Panc1 (cell line): ENCODE measurements at places on chromosomes 7 and 10. TPM values are rescaled to one million over a fixed set of nuclear protein-coding genes. Genes with fewer than 3 reads are reported as not detected.
A peak's percentile ranks its signal among the peaks of the same experiment; 100 is the strongest.

DNA sequence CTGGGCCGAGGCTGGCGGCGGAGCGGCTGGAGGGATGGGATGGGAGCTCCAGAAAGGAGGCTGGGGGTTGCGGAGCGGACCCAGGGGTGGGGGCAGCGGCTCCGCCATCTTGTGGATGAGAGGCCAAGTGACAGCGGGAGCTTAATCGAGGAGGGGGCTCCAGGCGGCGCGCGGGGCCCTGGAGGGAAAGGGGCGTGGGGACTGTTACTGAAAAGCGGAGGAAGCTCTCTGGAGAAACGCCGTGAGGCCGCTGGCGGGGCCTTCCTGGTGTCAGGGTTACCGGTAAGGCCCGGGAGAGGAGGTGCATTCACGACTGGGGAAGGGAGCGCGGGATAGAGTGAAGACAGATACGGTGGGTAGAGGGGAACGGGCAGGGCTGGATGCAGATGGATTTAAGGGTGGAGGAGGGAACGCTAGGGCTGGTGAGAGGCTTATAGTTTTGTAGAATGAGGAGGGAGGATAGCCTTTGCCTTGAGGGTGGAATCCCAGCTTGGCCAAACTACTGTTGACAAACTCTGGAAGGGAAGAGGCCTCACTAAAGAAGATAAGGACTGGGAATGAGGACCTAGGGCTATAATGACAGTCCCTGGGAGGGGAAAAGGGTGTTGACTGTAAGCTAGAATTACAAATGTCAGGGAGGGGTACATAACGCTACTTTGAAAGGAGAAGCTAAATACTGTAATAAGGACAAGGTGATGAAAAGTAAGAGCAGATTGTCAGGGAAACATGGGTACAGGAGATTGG is 535 bp downstream of the BTRC start:
- peak overlapping the region; percentile 79 for H3K27ac ChIP-seq
- no peaks in the 10 kb centered on the region for H3K27me3 ChIP-seq
- H3K4me1 ChIP-seq: peaks cover 9% of the 10 kb centered on the region; the same call in 1 of the 2 replicates
- peaks cover 7% of the 10 kb centered on the region; the same call in 1 of the 2 replicates for H3K36me3 ChIP-seq

- H3K27me3 ChIP-seq: no peaks in the 10 kb centered on the region
- H3K27ac ChIP-seq: no peak overlapping the region
- no peak overlapping the region for H3K4me3 ChIP-seq
- H3K4me1 ChIP-seq: no peaks in the 10 kb centered on the region
- no peak for DNase-seq
- no peaks in the 10 kb centered on the region for H3K36me3 ChIP-seq
These were observed 200.1 kb downstream of the DOCK4 start for GRCh38 chr7:112006071-112006470.

- DNase-seq: no peak
- H3K36me3 ChIP-seq: no peaks in the 10 kb centered on the region
- peak overlapping the region; percentile 70 for H3K27ac ChIP-seq
- H3K4me3 ChIP-seq: peak overlapping the region; percentile 58
- H3K4me1 ChIP-seq: peaks cover 11% of the 10 kb centered on the region
These were observed 38.0 kb upstream of the TARP start for GRCh38 chr7:38311329-38311937.

DNA sequence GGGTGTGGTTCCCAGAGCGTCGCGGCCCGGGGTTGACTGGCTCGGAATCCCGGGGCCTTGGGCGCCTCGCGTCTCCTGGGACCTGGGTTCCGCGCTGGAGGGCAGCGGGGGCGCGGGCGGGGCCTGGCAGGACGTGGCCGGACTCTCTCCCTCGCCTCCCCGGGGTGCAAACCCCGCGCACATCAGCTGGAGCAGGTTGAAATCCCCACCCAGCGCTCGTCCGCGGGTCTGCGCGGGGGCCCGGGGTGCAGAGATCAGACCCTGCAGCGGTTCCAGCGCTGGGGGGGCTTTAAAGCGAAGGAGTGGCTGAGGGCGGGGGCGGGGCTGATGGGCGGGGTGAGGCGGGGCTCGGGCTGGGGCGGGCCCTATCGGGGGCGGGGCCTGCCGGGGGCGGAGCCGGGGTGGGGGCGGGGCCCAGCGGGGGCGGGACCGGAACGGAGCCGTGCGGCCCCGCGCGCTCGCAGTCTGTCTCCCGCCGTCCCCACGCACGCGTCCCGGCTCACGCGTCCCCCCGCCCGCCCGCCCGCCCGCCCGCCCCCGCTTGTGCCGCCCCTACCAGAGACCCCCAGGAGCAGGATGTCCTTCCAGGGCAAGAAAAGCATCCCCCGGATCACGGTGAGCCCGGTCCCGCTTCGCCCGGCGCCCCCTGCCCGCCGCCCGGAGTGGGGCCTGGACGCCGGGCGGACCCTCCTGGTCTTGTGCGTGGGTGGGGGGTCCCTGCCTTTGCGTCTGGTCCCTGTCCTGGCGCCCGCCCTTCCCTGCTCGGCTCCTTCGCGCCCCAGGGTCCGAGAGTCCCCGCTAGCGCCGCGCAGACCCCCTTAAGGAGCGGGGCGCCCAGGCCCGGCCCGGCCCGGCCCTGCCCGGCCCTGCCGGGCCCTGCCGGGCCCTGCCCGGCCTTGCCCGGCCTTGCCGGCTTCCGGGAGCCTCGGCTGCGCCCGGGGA is at the start of gene DPYSL4:
DPYSL4 (plus strand) TSS at position 461 of the 942 bp plus-strand sequence; CDS start at position 577, 116 bp downstream.
- peaks cover 14% of the 10 kb centered on the region for H3K27me3 ChIP-seq
- no peaks in the 10 kb centered on the region for H3K36me3 ChIP-seq
- no peak within 1 kb of the TSS for H3K27ac ChIP-seq
- peak within 1 kb of the TSS; percentile 49 for H3K4me3 ChIP-seq
- peaks cover 5% of the 10 kb centered on the region; the same call in 1 of the 2 replicates for H3K4me1 ChIP-seq
- no peak for DNase-seq

DNA sequence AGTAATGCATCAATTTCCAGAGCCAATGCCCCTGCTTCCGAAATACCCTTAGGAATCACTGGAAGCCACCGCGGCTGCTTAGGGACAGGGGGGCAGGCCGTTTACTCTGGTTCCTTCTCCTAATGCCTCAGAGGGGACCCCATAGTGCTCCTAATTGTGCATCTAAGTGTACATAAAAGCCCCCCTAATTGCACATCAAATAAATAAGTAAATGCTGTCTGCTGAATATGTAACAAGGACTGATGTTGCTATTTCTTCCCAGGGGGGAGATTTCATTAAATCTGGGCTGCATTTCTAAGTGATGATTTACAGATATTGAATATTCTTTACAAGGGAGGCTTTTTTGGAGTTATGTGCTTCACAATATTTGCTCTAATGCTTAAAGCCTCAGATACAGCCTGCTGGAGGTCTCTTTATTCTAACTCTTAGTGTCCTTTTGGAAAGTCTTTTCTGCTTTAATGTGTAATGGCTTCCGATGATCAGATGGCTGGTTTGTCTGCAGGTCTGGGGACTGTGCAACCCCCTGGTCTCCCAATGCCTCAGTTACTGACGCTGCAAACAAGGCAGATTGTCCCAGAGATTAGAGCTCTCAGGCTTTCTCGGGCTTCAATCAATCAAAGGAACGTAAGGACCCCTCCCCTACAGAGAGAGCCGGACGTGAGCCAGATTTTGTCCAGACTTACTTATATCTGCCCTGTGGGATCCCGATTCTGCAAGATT is 143.0 kb downstream of the PRPF18 start:
- H3K4me3 ChIP-seq: no peak overlapping the region
- no peaks in the 10 kb centered on the region for H3K27me3 ChIP-seq
- H3K27ac ChIP-seq: no peak overlapping the region
- DNase-seq: no peak
- no peaks in the 10 kb centered on the region for H3K4me1 ChIP-seq
- no peaks in the 10 kb centered on the region for H3K36me3 ChIP-seq

GRCh38 chr7:47725031-47725780 is 143.3 kb upstream of the TNS3 start:
- H3K4me1 ChIP-seq: peaks cover 17% of the 10 kb centered on the region
- H3K36me3 ChIP-seq: no peaks in the 10 kb centered on the region
- DNase-seq: no peak
- H3K27me3 ChIP-seq: no peaks in the 10 kb centered on the region
- H3K27ac ChIP-seq: peak overlapping the region; percentile 89

DNA sequence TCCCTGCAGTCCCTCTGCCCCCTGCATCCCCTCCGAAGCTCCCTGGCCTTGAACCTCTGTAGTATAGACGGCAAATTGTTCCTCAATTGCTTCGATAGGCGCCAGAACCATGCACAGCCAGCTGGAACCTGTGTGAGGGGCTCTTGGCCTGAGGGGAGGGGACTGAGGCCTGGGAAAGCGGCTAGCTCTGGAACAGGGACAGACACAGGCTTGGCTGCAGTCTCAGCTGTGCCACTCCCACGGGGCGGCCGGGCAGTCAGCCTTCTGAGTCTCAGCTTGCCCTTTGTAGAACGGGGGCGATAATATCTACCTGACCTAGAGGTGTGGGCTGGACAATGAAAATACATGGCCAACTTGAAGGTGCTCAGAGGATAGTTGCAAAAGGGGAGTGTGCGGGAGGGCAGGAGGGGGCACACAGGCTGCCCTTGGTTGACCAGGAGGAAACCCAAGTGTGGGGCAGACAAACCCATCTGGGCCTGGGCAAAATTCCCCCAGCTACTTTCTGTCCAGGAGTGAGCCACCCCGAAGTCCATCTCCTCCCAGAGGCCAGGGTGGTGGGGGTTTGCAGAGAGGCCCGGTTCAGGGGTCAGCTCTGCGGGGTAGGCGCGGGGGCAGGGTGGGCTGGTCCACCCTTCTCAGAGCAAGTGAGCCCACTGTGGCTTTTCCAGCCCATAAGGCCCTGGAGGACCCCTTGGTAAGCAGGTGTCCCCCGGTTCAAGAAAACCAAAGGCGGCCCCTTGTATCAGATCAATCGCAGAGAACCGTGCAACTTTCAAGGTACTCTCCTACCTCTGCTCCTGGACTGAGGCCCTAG is 4.6 kb downstream of the CRYGN start:
- peaks cover 4% of the 10 kb centered on the region; the same call in 1 of the 2 replicates for H3K4me1 ChIP-seq
- no peaks in the 10 kb centered on the region for H3K36me3 ChIP-seq
- H3K4me3 ChIP-seq: no peak overlapping the region
- H3K27ac ChIP-seq: no peak overlapping the region
- no peaks in the 10 kb centered on the region for H3K27me3 ChIP-seq

DNA sequence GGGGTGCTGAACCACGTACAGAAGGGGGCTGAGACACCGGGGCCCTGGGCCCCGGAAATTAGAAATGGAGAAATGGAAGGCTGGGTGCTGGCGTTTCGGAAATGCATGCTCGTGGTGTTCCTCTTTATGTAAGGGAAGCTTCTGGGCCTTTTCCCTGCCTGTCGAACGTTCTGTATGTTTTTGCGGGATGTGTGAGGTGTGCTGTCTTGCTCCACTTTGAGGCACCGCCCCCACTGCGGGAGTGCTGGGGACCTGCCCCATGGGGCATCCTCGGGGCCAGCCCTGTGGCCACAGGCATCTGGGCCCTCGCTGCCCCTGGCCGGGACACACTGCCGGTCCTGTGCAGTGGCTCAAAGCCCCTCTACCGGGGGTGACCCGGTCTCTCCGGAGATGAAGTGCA is 1.7 kb upstream of the VENTX start:
- no peaks in the 10 kb centered on the region for H3K36me3 ChIP-seq
- H3K4me1 ChIP-seq: no peaks in the 10 kb centered on the region
- no peak for DNase-seq
- H3K27ac ChIP-seq: no peak overlapping the region
- peaks cover 4% of the 10 kb centered on the region; the same call in 1 of the 2 replicates for H3K27me3 ChIP-seq
- H3K4me3 ChIP-seq: no peak overlapping the region

GRCh38 chr10:31582365-31583052 is 263.5 kb downstream of the ZEB1 start:
- H3K4me3 ChIP-seq: no peak overlapping the region
- DNase-seq: no peak
- no peaks in the 10 kb centered on the region for H3K36me3 ChIP-seq

- no peaks in the 10 kb centered on the region; the same call in 1 of the 2 replicates for H3K27me3 ChIP-seq
- no peak for DNase-seq
- H3K4me1 ChIP-seq: no peaks in the 10 kb centered on the region
These were observed 85.5 kb downstream of the WIPF3 start for GRCh38 chr7:29891766-29892165.

Gene SPDYE3
- not detected for total RNA-seq

Gene NEUROG3
- not detected for total RNA-seq

Gene DMTF1
- total RNA-seq: 54.0 TPM

Gene POLR2J2
- 10.0 TPM for total RNA-seq

Gene TMEM26
- 14.3 TPM for total RNA-seq

Gene IFIT1B
- not detected for total RNA-seq

Gene SCIN
- total RNA-seq: 5.6 TPM
